H7 (cell line): ENCODE measurements at places on chromosomes 3 and 15.

DNA sequence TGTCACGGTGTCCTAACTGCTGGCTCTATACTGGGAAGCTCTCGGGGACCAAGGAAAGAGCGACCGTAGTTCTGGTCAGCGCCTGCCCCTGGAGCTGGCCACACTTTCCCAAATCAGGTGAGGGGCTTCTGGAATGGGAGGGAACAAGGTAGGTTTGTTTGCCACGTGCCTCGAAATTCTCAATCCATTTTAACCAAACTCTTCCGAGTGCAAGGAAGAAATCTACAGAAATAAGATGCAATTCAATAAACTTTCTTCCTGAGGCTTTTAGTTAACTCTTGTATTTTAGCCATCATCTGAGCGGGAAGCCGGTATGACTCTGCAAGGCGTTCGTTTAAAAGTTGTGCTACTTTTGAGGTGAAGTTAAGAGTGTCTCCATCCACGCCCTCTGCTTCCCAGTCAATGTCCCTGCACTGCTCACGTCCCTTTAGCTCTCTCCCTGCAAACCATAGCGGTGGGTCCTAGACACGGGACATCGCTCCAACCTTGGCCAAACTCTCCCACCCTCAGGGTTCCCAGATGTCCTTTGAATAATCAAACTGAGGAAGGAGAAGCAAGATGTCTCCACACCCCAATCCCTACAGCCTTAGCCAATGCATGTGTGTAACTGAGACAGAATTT, 597 bp downstream of the AGTR1 start:
- no peak for DNase-seq

- no peak for DNase-seq
Measured at GRCh38 chr15:73718694-73719093, 34.5 kb downstream of the INSYN1 start.

GRCh38 chr3:127800508-127800907, 21.8 kb downstream of the MGLL start:
- no peak for DNase-seq

DNA sequence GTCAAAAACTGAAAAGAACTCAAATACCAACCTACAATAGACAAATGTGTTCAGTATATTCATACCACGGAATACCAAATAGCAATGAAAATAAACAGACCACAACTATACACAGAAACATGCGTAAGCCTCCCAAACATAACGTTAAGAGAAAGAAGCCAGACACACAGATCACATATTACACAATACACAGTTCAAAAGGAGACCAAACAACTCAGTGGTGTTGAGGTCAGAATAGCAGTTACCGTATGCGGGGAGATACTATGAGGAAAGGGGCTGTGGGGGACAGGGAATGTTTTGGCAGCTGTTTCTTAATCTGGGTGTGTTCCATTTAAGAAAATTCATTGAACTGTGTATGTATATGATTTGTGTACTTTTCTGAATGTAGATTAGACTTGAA, 6.6 kb downstream of the OSBPL10 start:
- no peak for DNase-seq
